NCI-H2171 (cell line): ENCODE measurements at places on chromosomes 4 and X.
A peak's percentile ranks its signal among the peaks of the same experiment; 100 is the strongest.

DNA sequence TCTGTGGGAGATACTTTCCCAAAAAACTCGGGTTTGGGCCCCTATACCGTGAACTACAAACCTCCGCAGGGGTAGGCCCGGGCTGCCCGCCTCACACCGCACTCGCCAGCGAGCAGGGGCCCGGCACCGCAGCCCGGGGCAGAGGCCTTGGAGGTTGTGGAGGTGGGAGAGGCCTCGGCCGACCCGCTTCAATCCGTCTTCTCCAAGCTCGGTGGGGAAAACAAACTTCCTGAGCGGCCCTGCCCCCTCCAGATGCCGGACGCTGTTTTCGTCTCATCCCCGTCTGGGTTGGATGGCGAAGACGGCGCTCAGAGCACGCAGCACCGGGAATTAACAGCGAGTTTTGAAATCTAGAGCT lies 442 bp upstream of the MCUB start:
- no peak for DNase-seq

DNA sequence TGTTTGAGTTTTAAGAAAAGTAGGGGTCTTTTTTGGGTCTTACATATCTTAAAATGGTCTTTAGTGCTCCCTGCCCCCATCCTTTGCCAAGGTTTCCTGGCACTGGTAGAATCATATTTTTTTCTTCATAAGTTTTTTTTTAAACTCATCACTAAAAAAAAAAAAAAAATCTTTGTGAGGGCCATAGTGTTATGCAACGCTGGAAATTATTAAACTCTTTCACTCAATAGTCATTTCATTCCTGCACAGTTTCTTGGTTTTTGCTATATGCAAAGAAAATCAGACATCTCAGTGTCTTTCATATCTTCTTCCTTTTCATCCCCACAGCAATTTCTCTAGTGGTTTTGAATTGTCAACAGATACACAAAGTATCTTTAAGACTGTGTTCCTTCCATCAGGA lies 95.6 kb downstream of the TMA16 start:
- DNase-seq, result no peak

GRCh38 chrX:8404926-8405325 lies 59.7 kb upstream of the VCX3B start:
- DNase-seq, result no peak

DNA sequence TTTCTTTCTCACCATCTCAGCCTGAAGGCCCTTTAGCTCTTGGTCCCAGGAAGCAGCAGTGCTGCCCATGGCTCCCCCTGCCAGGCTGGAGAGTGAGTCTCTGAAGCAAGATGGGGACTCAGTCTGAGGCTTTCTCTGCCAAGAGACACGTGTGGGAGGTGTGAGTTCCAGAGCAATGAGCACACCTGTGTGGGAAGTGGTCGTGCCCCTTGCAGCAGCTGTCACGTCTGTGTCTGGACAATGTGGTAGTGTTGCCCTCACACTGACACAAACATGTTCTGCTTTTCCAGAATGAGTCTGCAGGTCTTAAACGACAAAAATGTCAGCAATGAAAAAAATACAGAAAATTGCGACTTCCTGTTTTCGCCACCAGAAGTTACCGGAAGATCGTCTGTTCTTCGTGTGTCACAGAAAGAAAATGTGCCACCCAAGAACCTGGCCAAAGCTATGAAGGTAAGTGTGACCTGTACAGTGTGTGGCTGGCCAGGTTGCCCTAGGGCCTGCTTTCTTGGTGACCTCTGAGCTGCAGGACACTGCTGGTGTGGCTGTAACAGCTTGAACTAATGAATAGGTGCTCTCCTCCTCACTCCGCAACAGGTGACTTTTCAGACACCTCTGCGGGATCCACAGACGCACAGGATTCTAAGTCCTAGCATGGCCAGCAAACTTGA lies 1.9 kb downstream of the TACC3 start:
- DNase-seq, result no peak

DNA sequence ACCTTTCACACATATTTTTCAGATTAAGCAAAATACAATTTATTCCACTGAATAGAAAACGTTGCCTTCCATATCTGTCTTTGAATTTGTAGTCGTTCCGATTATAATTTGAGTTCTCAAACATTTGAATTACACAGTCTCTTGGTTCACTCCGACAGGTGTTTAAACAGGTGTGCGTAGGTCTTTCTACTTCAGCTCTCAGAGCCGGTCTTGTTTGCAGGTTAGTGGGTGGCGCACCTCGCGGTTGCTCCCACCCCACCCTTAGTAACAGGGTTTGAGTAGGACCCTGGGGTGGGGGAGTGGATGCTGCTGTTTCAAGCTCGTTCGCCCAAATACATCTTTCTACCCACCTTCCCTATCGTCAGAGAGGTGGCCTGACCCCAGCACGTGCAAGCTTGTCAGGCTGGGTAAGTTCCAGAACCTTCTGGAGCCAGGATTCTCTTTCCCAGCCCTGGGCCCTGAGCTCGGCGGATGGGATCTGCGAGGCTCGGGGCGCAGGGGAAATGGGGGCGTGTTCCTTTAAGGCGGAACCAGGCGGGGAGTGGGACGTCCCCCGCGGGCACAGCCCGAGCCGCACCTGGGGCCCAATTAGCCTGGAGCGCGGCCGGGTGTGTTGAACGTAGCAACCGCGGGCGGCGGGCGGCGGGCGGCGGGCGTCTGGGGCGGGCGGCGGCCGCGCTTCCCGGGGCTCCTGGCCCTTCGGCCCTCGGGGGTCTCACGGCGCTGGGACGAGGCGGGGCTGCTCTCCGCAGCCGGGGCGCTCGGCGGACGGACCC lies at the start of gene FAM149A:
TSS of gene FAM149A (plus strand) at position 591 of the 776 bp plus-strand sequence.
- DNase-seq, result no peak

GRCh38 chr4:148831945-148832344 lies 389.7 kb upstream of the NR3C2 start:
- no peak for DNase-seq

GRCh38 chr4:71729856-71730255 lies 54.0 kb downstream of the GC start:
- DNase-seq, result peak; percentile 59

DNA sequence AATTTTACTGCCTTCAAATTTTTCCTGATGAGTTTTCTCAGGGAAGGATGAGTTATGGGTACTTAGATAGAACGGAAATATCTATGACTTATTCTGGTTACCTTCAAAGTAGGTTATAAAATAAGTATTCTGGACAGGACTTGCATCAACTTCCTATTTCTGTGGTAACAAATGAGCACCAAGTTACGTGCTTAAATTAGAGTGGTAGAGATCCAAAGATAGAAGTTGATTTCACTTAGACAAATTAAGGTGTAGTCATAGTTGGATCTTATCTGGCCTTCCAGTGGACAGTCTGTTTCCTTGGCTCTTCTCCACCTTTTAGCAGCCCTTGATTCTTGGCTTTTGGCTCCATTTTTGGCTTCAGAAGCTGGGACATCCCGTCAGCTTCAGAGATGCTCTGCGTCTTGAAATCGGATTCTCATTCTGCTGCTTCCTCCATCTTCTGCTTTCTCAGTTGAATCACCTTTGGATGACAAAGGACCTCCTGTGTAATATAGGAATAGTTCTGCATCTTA lies 109.9 kb downstream of the ZNF518B start:
- no peak for DNase-seq

DNA sequence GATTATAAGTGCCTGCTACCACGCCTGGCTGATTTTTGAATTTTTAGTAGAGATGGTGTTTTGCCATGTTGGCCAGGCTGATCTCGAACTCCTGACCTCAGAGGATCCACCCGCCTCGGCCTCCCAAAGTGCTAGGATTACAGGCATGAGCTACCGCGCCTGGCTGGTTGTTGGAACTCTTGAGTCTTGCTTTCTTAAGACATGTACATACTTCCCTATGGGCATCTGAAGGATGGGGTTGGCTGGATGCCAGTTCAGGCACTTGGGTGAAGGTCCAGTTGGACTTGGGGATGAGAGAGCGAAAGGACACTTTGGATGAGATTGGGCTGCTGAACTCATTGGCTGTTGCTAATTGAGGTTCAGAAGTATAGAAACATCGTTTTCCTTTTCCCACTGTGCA lies 40.5 kb downstream of the ATG4A start:
- no peak for DNase-seq

DNA sequence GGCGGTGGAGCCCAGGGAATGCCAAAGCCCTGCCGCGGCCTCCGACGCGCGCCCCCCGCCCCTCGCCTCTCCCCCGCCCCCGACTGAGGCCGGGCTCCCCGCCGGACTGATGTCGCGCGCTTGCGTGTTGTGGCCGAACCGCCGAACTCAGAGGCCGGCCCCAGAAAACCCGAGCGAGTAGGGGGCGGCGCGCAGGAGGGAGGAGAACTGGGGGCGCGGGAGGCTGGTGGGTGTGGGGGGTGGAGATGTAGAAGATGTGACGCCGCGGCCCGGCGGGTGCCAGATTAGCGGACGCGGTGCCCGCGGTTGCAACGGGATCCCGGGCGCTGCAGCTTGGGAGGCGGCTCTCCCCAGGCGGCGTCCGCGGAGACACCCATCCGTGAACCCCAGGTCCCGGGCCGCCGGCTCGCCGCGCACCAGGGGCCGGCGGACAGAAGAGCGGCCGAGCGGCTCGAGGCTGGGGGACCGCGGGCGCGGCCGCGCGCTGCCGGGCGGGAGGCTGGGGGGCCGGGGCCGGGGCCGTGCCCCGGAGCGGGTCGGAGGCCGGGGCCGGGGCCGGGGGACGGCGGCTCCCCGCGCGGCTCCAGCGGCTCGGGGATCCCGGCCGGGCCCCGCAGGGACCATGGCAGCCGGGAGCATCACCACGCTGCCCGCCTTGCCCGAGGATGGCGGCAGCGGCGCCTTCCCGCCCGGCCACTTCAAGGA lies at the start of gene FGF2:
TSS of gene FGF2 (plus strand) at position 279 of the 705 bp plus-strand sequence. CDS start at position 623, 344 bp downstream.
- peak; percentile 0 for DNase-seq

- peak; percentile 1 for DNase-seq
These were observed 654.9 kb upstream of the HTR2C start for GRCh38 chrX:113929004-113929403.

DNA sequence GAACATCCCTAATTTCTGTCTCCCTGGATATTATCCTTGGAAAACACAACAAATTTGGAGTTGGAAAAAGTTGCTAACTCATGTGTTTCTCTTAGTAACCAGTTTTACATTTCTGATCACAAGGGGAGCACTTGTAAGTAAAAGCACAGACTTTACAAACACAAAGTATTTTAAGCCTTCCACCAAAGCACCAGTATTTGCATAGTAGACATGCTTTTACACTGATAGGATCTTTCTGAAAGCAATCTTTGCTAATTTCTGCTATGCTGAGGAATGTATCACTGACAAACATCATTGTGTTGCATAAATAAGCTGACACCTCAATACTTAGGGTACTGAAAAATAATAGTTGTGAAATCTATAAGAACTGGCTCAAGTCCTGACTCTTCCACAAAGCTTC lies 100.6 kb downstream of the MID1 start:
- no peak for DNase-seq

DNA sequence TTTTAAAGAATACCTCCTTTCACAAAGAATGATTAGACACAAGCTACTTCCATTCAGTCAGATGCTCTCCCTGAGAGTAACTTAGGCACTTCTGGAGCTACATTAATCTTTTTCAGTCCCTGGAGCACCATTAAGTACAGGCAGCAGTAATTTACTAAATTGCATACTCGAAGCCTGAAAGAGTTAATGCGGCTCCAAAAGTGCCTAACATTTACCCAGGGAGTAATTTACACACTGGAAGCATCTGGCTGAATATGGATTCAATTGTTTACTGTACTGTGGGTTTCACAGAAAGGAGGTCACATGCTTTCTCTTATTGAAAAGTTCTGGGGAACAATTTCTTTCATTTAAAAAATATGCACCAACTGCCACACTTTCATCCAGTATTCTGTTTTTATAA lies 260.8 kb upstream of the TENM3 start:
- DNase-seq, result no peak

DNA sequence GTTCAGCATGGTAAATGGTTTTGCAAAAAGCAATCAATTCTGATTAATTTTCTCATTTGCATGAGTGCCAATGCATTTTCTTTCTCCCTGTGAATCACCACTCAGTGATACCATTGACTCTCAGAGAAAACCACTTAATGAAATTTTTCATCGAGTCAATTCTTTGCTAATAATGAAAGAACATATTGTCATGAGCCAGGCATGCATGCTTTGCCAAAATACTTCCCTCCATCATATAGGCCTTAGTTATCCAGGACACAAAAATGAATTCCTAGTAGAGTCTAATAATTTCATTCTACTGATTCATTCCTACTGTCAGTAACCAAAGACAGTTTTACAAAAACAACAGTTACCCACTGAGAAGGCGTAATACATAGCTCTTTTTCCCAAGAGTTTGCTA lies 680.0 kb downstream of the TRIML1 start:
- no peak for DNase-seq

GRCh38 chr4:151114338-151114737 lies 14.9 kb downstream of the RPS3A start:
- no peak for DNase-seq

DNA sequence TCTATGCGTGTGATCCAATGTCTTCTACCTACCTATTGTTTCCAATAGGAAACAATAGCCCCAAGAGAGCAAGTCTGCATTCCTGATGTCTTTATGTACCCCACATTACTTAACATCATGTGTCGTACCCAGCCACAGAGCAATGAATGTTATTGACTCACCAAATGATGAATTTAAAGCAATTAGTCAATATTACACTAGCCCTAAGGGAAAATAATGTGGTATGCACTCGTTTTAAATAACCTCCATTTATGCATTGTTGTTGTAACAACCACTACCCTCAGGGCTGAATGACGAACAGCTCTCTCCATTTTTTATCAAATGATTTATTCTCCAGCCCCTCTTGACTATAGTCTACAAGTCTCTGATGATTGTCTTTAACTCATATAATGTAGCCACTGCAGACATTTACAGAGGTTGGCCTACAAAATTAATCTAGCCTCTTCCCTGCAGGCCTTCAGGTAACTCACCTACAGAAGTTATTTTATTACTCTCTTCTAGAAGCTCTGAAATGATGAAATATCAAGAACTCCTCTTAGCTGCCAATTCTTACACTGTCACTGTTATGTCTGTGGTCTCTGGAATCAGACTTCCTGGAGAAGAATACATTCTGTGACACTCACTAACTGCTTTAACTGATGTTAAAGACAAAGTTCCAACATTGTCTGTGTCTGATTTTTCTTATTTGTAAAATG lies 601.7 kb upstream of the GRIA3 start:
- no peak for DNase-seq

DNA sequence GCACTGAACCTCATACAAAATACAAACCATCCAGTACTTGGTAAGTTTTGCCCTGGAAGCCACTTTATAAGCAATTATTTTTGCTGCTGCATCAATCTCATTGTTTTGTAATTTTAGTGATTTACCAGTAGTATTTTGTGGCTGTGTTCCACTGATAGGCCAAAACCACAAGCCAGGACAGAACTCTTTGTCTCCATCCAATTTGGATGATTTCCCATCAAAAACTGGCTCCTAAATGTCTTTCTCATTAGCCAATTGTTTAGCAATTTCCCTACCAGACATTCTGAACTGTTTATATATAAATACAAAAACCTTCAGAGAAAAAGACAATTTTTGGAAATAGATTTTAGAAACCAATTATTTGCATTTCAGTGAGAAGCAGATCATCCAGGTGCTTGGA lies 4.4 kb downstream of the GSPT2 start:
- no peak for DNase-seq

DNA sequence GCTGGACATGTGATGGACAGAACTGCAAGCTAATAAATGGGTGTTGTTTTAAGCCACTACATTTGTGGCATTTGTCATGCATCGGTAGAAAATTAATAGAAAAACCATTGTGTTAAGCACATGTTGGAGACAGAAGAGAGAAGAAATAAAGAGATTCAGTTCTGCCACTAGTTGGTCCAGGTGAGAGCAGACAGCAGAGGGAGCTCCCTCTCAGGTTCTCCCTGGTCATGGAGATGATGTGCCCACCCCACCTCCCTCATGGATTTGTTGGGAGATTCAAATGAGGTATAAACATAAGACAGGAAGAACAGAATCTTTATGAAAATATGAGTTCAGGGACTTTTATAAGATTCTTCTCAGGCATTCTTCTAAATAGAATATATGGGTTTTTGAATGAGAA lies 36.8 kb upstream of the OCIAD2 start:
- no peak for DNase-seq
